Activated CD4-positive, alpha-beta T cell treated with anti-CD3 and anti-CD28 coated beads, Interleukin-2, amount 10 ng/mL, durations not matched to agents 7 days and 5 days (primary cell): ENCODE measurements at places on chromosomes 2 and 18. TPM values are rescaled to one million over a fixed set of nuclear protein-coding genes. Genes with fewer than 3 reads are reported as not detected.
A peak's percentile ranks its signal among the peaks of the same experiment; 100 is the strongest.

DNA sequence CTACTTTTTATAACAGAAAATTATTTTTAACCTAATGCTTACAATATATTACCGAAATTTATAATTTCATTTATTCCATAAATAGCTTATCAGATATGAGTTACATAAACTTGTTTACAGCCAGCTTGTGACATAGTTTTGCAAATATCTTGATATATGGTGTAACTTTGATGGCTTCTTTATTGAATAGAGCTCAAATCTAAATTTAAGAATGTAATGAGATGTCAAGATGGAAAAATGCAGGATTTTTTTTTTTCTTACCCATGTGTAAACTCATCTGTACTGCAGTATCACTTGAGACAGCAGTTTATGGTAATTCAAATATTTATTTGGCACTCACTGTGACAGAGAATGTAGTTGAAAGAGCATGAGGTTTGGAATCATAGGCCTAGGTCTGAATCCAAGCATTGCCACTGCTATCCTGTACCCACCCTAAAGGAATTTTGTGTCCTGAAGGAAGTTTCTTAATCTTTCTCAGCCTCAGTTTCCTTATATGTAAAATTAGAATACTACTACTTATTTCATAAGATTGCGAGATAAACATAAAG, 3.8 kb downstream of the CREB1 start:
- H3K4me3 ChIP-seq, result peak overlapping the region; percentile 7
- peaks cover 43% of the 10 kb centered on the region for H3K36me3 ChIP-seq
- DNase-seq, result no peak
- no peaks in the 10 kb centered on the region for H3K27me3 ChIP-seq

GRCh38 chr2:233990261-233990798, 60.2 kb upstream of the SPP2 start:
- peak; percentile 87 for DNase-seq
- H3K27me3 ChIP-seq, result peaks cover 6% of the 10 kb centered on the region
- peaks cover 51% of the 10 kb centered on the region for H3K4me1 ChIP-seq
- H3K4me3 ChIP-seq, result peak overlapping the region; percentile 49

DNA sequence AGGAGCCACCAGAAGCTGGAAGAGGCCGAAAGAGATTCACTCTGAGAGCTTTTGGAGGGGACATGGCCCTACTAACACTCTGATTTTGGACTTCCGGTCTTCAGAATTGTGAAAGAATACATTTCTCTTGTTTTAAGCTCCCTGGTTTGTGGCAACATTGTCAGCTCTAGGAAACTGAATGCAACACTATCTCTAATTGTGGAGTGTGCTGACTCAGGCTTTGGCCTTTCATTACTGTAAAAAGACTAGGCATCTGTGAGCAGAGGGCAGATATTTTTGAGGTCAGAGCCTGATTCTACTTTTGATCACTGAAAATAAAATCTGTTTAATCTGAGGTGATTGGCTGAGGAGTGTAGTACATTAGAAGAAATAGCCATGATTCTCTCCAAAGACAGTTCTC, 185.4 kb upstream of the FAM98A start:
- no peak for DNase-seq
- H3K27me3 ChIP-seq, result peaks cover 2% of the 10 kb centered on the region
- no peaks in the 10 kb centered on the region for H3K4me1 ChIP-seq
- H3K36me3 ChIP-seq, result no peaks in the 10 kb centered on the region

- DNase-seq, result no peak
- no peak overlapping the region for H3K27ac ChIP-seq
- peaks cover 21% of the 10 kb centered on the region for H3K4me1 ChIP-seq
- no peaks in the 10 kb centered on the region for H3K36me3 ChIP-seq
- no peak overlapping the region for H3K4me3 ChIP-seq
Measured at GRCh38 chr18:76619621-76620315, 124.7 kb upstream of the ZNF516 start.

GRCh38 chr2:26483516-26483915, 5.6 kb upstream of the OTOF start:
- no peaks in the 10 kb centered on the region for H3K36me3 ChIP-seq
- no peaks in the 10 kb centered on the region for H3K27me3 ChIP-seq
- H3K4me3 ChIP-seq, result no peak overlapping the region
- H3K27ac ChIP-seq, result no peak overlapping the region
- DNase-seq, result no peak

GRCh38 chr2:224155896-224156295, 116.8 kb upstream of the SERPINE2 start:
- H3K27ac ChIP-seq, result no peak overlapping the region
- DNase-seq, result no peak
- H3K4me3 ChIP-seq, result no peak overlapping the region

- H3K27me3 ChIP-seq, result no peaks in the 10 kb centered on the region
Measured at GRCh38 chr18:21991081-21991534, 178.3 kb upstream of the GATA6 start.

- DNase-seq, result no peak
- H3K27ac ChIP-seq, result no peak overlapping the region
- no peaks in the 10 kb centered on the region for H3K4me1 ChIP-seq
Measured at GRCh38 chr18:79740521-79741361, 57.0 kb upstream of the KCNG2 start.

LYPD1 gene
- total RNA-seq, result not detected

RNF103 gene
- total RNA-seq, result 14.1 TPM
